ENCODE measurements at places on chromosomes 4 and X.

DNA sequence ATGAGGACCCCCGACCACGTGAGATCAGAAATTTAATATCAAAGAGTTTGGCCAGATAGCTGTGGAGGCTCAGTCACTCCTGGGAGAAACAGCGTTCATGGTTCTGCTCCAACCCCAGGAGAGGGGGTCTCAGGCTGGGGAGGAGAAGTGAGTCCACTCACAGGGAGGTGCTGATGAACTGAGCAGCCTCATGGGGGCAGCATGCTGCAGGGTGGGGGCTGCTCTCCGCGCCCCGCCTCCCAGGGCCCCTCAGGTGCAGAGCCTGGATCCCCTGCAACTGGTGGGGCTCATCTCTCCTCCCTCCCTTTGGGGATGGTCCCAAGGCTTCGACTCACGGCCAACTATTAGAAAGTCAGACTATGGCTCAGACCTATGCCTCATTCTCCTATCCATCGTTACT, 26.6 kb upstream of the C4orf50 start:
- DNase-seq = no peak

GRCh38 chrX:84865113-84865512, 138.6 kb upstream of the APOOL start:
- no peak for DNase-seq

- DNase-seq = no peak
Measured at GRCh38 chr4:51870441-51871188, 27.7 kb downstream of the DCUN1D4 start.

- no peak for DNase-seq
Measured at GRCh38 chr4:148574502-148574901, 132.3 kb upstream of the NR3C2 start.

GRCh38 chr4:18294021-18294420, 272.5 kb upstream of the LCORL start:
- DNase-seq = no peak

- DNase-seq = no peak
Measured at GRCh38 chr4:40059362-40059761, 2.7 kb downstream of the N4BP2 start.

Data from CD4-positive, alpha-beta T cell treated with Interleukin-17A for 1 hour (primary cell).